ENCODE measurements at places on chromosomes 2 and 18. TPM values are rescaled to one million over a fixed set of nuclear protein-coding genes. Genes with fewer than 3 reads are reported as not detected.
A peak's percentile ranks its signal among the peaks of the same experiment; 100 is the strongest.

The KCNE4 gene
- not detected for total RNA-seq

GRCh38 chr2:101518578-101519492 is 43.9 kb upstream of the RFX8 start:
- DNase-seq, result no peak

The DRC1 gene
- not detected for total RNA-seq

GRCh38 chr2:168156661-168157060 is 90.7 kb downstream of the STK39 start:
- DNase-seq, result no peak

DNA sequence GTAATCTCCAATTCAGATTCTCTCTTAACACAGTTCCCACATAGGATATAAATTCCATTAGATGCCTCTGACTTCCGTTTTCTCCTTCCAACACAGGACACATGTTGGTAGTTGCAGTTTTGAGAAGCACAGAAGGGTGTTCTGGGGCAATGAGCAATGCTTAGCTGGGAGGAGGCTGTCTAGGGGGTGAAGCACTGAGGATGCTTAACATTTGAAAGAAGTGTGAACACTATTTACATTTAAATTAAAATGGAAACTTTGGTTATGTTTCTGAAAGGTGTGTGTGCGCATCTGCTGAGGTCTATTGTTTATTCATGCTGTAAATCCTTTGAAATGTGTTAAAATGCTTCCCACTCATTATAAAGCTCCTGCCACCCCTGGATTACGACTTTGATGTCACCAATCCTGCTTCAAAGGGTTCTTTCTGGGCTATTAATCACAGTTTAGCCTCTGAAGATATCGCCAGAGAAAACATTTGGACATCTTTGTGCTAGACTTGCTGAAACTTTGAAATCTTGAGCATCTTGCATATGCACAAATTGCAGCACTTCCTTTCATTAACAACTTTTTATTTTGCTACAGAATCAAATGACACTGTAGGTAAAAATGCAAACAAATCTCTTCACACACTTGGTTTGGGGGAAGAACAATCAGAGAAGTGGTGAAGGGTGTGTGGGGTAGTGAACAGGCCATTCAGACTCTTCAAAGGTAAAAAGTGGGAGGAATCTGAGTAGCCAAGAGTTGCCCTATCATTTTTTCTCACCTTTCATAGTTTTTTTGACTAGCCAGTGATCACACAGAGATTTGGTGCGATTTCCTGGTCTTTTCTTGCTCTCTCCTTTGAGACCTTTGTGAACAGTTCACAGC is 258.4 kb downstream of the MYO3B start:
- no peak for DNase-seq

DNA sequence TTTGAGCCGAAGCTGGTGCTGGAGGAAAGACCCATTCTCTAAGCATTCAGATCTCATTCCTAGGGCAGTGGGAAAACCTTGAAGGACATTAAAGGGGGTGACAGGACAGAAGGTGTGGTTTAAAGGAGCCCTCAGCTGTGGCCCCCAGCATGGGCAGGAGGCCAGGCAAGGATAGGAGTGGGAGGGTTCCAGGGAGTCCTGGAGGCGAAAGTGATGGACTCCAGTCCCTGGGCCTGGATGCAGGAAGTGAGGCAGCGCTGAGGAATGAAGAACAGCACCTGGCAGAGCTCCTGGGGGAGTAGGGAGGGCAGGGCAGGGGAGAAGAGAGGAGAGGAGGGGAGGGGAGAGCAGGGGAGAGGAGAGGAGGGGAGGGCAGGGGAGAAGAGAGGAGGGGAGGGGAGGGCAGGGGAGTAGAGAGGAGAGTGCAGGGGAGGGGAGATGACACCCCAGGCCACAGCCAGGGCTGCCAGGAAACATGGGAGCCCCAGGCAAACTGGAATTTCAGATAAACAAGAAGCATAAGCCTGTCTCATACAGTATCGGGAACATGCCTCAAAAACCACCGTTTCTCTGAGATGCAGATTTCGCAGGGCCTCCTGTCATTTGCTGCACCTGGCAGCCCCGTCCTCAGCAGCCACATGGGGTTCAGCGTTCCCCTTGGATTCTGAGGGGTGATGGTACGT is 5.7 kb downstream of the RAMP1 start:
- DNase-seq, result no peak

The GALNT3 gene
- 28.7 TPM for total RNA-seq

DNA sequence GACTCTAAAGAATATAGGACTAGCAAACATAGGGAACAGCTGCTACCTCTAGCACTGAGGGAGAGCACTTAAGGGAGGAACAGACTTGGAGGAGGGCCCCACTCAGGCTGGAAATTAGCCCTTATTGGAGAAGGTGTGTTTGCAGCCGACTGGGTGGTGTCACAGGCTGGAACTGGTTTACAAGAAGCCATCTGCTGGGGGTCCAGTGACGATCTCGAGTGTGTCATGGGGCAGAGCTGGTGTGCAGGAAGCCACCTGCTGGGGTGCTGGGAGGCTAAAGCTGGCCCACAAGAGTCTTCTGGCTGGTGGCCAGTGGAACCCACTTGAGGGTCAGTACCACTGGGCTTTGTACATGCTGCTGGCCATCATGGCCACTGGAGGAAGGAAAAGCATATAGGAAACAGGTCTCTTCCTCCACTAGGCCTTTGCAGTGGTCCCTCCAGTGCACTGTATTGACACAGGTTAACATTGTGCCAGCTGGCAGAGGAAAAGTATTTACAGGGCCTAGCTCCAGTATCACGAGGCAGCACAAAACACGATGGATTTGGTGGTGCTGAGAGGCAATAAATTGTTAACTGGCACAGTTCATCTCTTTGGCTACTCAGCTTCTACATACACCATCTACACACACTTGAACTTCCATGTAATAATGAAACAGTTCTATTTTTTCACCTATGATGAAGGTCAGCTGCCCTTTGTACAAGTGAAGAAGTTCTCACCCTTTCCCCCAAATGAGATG is 43.6 kb downstream of the MAP3K20 start:
- no peak for DNase-seq

- DNase-seq, result no peak
Observed at GRCh38 chr2:181954538-181954883, 31.1 kb upstream of the PPP1R1C start.

DNA sequence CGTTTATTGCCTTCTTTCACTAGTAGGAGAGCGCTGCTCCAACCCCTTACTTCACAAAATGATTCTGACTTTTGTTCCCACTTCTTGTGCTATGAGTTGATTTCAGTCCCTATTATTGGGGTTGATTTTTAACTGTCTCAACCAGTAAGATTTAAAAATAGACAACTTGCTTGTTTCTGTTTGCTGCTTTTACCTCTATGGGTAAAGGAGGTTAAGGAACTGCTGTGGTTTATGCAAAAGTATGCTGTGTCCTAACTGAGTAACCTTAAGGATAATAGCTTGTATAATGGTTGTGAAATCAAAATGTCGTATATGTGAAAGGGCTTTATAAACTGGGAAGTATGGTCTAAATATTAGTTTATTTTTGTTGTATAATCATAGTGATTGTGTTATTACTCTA is 22.6 kb downstream of the ALMS1 start:
- DNase-seq, result no peak

The DPYSL5 gene
- total RNA-seq, result 0.63 TPM

The DCAF17 gene
- total RNA-seq, result 8.0 TPM

The TCF23 gene
- total RNA-seq, result not detected

DNA sequence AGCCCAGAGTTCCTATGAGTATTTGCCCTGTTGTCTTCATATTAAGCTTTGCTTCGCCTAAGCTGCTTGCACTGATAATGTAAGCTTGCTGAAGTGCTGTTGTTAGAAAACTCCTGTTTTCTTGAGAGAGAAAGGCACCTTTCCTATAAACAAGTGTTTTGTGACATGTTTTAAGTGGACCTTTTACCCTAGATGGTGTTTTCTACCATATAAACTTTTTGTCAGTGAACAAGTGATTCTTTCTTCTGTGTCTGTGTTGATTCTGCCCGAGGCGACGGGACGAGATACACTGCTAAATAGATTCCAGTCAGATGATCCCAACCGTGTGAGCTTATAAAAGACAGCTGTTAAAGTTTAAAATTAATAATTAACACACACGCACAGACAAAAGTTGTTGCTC is 24.1 kb downstream of the CABLES1 start:
- peak; percentile 54 for DNase-seq

The ABCG5 gene
- total RNA-seq, result not detected

- no peak for DNase-seq
Observed at GRCh38 chr2:234491281-234491680, 5.6 kb downstream of the ARL4C start.

- no peak for DNase-seq
Observed at GRCh38 chr18:69982417-69982816, 34.7 kb upstream of the CD226 start.

DNA sequence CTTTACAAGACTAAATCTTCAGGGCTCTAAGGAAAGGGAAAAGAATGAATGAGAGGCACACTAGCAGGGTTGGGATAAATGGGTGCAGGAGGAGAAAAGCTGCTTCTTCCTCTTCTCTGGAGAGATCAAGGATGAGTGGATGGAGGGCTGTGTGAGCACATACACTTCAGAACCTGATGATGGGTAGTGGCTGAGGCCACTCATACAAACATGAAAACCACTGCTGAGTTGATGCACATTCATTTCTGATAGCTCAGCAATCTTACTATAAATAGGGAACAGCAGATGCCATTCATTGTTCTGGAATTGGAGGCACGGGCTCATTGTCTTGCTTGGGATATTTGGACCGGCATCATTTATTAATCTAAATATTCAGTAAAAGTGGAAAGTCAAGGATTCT is 152.4 kb upstream of the KCTD1 start:
- no peak for DNase-seq

DNA sequence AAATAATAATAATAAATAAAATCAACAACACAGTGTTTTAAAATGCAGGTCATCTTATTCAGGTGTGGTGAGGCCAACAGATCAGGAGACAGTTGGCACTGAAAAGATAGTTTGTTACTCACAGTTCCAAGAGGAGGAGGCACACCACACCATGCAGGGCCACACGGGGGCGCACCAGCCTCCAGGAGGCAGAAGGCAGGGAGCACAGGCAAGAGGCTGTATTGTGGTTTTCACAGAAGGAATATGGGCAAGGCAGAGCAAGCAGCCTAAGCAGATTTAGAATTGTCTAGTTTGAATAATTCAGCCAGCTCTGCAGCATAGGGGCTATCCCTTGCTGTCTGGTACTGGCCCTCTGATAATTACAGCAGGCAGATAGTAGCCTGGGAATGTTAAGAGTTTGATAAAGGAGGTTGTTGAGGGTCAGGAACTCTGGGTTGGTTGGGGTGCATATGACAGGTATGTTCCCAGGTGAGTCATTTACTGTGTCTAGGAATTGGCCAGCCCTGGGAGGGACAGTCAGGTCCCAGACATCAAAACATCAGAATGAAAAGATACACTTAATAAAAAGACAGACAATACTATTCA is 31.3 kb downstream of the KIAA2012 start:
- no peak for DNase-seq

- no peak for DNase-seq
Observed at GRCh38 chr18:67514901-67515540, 1.5 kb downstream of the DSEL start.

GRCh38 chr2:199716807-199717586 is 134.0 kb downstream of the FTCDNL1 start:
- no peak for DNase-seq

The TMEM200C gene
- total RNA-seq, result 0.92 TPM

The IL1R2 gene
- 5.4 TPM for total RNA-seq

The GPR75 gene
- 1.5 TPM for total RNA-seq

GRCh38 chr2:119366161-119366648 is 429 bp downstream of the C2orf76 start:
- DNase-seq, result no peak

DNA sequence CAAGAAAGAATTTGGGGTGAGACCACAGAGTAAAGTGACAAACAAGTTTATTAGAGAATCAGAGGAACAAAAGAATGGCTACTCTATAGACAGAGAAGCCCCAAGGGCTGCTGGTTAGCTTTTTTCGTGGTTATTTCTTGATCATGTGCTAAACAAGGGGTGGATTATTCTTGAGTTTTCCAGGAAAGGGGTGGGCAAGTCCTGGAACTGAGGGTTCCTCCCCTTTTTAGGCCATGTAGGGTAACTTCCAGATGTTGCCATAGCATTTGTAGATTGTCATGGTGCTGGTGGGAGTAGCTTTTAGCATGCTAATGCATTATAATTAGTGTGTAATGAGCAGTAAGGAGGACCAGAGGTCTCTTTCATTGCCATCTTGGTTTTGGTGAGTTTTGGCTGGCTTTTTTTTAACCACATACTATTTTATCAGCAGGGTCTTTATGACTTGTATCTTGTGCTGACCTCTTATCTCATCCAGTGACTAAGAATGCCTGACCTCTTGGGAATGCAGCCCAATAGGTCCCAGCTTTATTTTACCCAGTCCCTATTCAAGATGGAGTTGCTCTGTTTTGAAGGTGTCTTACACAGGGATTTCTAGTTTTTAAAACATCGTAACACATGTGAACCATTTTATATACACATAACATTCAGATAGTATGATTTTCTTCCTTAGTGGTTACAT is 77.8 kb downstream of the MYO1B start:
- DNase-seq, result no peak

- no peak for DNase-seq
Observed at GRCh38 chr2:216776066-216776850, 80.9 kb upstream of the IGFBP5 start.

- DNase-seq, result no peak
Observed at GRCh38 chr2:197108758-197109157, 182.3 kb upstream of the PGAP1 start.

The C2orf78 gene
- not detected for total RNA-seq

DNA sequence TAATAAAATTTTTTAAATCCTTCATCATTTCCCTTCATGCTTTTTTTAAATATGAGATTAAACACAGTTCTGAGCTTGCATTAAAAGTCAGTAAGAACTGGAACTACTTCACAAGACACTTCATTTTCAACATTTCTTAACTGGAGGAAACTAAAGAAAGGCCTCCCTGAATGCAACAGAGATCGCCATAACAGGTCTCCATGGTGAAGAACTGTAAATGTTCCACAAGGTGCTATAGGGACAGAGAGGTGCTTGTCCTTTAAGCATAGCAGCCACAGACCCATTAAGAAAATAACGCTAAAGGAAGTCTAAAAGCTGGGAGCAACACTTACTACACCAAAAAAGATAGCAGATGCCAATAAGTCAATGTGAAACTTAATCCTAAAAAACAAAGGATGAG is 8.5 kb downstream of the STAM2 start:
- DNase-seq, result no peak

DNA sequence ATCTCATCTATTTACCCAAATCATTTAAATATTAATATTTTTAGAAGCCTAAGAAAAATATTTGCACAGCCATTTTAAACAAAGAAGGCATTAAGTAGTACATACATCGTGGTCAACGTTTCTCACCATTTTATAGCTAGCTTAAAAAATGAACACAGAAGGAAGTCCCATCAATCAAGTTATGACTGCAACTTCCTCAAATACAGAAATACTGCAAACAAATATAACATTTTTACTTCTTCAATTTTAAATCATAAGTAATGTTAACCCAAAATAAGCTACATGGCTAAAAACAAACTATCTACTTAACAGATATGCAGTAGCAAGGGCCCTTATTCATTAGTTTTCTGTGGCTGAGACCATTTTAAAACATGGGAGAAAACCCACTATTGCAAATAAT is 30.6 kb downstream of the ITSN2 start:
- no peak for DNase-seq

The RIT2 gene
- total RNA-seq, result not detected

The CCL20 gene
- 1.2 TPM for total RNA-seq

Data from epithelial cell of proximal tubule (primary cell).